ENCODE measurements at places on chromosomes 2 and 18. TPM values are rescaled to one million over a fixed set of nuclear protein-coding genes. Genes with fewer than 3 reads are reported as not detected.

- H3K36me3 ChIP-seq: no peaks in the 10 kb centered on the region
- peaks cover 11% of the 10 kb centered on the region for H3K4me1 ChIP-seq
- no peaks in the 10 kb centered on the region for H3K27me3 ChIP-seq
- peak; percentile 85 for DNase-seq
Observed at GRCh38 chr2:55425431-55425831, 5.8 kb upstream of the CCDC88A start.

GRCh38 chr2:240604291-240604938 lies 17.9 kb downstream of the CAPN10 start:
- H3K4me1 ChIP-seq: no peaks in the 10 kb centered on the region
- H3K4me3 ChIP-seq: no peak overlapping the region

DNA sequence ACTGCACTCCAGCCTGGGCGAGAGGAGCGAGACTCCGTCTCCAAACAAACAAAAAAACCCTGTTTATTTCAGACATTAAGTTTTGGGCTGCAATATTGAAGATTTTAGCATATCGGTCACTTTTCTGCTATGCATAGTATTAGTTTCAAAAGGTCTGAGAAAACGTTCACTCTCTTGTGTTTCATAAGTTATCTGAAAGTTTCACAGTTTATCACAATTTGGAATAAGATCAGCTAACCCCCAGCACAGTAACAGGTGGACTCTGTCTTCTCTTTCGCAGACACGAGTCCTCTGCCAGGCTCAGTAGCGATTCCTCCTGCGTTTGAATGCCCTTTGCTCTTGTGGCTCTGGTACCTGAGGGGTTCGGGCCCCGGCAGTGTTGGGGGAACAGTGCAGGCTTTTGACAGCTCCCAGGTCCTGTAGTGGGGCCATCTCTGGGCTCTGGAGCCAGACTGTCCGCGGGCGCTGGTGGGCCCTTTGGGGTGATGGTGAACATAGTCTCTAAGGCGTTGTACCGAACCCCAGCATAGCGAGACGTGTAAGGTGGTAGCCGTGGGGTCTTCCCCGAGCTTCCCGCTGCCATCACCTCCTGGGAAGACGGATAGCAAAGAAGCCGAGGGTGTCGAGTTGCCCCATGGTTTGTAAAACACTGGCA lies 20.4 kb downstream of the NFATC1 start:
- no peak overlapping the region for H3K27ac ChIP-seq
- H3K36me3 ChIP-seq: no peaks in the 10 kb centered on the region
- DNase-seq: no peak
- peaks cover 3% of the 10 kb centered on the region for H3K27me3 ChIP-seq

DNA sequence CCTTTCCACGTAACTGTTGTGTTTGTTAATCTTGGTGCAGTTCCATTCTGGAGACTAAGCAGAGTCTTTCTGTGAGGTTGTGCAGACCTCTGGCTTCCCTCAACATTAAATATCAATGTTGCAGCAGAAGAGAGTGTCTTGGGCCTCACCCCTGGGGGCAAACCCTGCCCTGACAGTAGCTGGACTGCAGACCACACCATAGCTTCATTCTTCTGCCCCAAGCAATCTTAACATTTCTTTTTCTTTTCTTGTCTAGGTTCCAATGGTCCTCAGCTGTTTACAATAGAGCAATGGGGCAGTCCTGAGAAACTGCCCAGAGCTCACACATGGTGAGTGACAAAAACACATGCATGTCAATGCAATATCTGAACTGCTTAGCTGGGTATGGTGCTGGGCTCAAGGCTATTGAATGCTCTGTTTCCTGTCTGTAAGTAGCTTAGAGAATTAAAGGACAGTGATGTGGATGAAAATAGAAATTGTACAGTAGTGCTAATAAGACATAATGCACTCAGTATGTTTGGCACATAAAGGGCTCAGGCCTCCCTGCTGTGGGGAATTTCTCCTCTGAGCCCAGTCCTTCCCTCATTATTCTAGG lies 237.6 kb downstream of the ALPK2 start:
- peaks cover 17% of the 10 kb centered on the region for H3K4me1 ChIP-seq
- DNase-seq: no peak
- no peaks in the 10 kb centered on the region for H3K27me3 ChIP-seq

GRCh38 chr2:99512181-99512591 lies 22.4 kb upstream of the REV1 start:
- H3K27ac ChIP-seq: no peak overlapping the region
- DNase-seq: no peak
- H3K36me3 ChIP-seq: no peaks in the 10 kb centered on the region
- no peak overlapping the region for H3K4me3 ChIP-seq
- peaks cover 3% of the 10 kb centered on the region for H3K27me3 ChIP-seq

DNA sequence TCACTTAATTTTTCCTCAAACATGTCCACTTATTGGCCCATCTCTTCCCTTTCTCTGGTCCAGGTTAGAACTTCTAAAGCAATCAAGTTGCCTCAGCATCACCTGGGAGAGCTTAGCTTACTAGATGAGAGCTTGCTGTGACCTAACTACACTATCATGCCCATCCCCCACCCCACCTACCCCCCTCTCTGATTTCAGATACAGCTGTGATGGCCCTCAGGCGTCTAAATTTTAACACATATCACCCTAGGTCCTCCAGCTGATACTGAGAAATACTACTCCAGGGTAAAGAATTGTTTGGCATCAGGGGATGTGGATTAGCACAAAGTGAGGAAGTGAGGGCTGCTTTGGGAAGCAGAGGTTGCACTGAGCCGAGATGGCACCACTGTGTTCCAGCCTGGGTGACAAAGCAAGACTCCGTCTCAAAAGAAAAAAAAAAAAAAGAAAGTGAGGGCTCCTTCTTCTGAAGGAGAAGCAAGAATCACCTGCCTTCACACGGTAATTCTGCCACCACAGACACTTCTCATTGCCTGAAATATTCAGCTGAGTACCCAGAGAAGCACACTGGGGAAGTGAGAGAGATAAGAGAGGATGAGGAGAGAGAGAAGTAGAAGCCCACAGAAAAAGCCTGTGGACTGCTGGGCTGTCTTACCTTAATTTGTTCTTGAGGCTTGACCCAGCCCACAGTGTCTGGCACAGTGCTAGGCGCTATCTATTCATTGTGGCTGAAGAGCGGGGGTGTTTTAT lies 263.4 kb downstream of the ASXL3 start:
- no peaks in the 10 kb centered on the region for H3K36me3 ChIP-seq
- no peak overlapping the region for H3K27ac ChIP-seq
- H3K4me3 ChIP-seq: no peak overlapping the region
- H3K27me3 ChIP-seq: no peaks in the 10 kb centered on the region
- no peak for DNase-seq

Gene ACMSD
- not detected for total RNA-seq

- H3K27ac ChIP-seq: no peak overlapping the region
- peak overlapping the region; percentile 55 for H3K4me3 ChIP-seq
- peak; percentile 69 for DNase-seq
- H3K36me3 ChIP-seq: no peaks in the 10 kb centered on the region
- peaks cover 45% of the 10 kb centered on the region for H3K27me3 ChIP-seq
Observed at GRCh38 chr2:111117598-111118480, 2.9 kb upstream of the BCL2L11 start.

GRCh38 chr2:68987021-68987503 lies 12.6 kb downstream of the GKN1 start:
- DNase-seq: no peak
- no peaks in the 10 kb centered on the region for H3K36me3 ChIP-seq
- H3K27me3 ChIP-seq: peaks cover under 1% of the 10 kb centered on the region
- no peaks in the 10 kb centered on the region for H3K4me1 ChIP-seq
- H3K27ac ChIP-seq: no peak overlapping the region

DNA sequence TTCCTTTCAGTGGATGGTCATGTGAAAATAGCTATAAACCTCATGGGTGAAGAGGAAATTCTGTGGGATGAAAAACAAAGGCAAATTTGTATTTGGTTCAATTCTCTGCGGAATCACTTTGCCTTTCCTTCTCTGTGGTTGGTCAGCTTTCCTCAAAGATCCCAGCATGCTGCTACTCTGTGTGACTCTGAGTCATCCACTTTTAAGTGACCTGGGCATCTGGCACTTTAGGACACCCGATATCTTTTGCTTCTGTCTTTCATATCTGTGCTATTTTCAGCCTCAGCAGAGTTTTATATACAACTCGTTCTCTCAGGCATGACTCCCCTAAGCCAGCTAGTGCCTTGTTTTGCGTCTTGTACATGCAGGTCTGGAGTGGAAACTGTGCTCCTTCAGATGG lies 217.0 kb upstream of the PIEZO2 start:
- H3K36me3 ChIP-seq: no peaks in the 10 kb centered on the region
- H3K4me1 ChIP-seq: peaks cover 5% of the 10 kb centered on the region
- H3K4me3 ChIP-seq: no peak overlapping the region
- no peak overlapping the region for H3K27ac ChIP-seq

DNA sequence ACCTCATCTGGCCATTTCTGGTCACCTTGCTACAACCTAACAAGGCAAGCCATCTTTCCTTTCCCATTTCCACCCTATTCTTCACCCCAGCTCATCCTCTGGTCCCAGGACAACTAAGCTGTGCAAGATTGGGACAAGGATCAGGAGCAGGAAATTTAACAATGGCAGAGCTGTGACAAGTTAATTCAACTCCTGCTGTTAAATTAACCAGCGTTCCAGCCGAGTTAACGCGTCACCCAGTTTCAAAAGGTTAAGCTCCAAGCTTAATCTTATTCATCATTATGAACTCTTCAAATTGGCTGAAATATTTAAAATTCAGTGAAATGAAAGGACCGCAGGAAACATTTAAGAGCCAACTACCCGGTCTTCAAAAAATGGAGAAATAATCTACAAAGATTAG lies 231.9 kb downstream of the GRB14 start:
- no peak overlapping the region for H3K27ac ChIP-seq
- H3K4me3 ChIP-seq: no peak overlapping the region
- no peaks in the 10 kb centered on the region for H3K27me3 ChIP-seq
- H3K4me1 ChIP-seq: peaks cover 24% of the 10 kb centered on the region
- H3K36me3 ChIP-seq: no peaks in the 10 kb centered on the region

DNA sequence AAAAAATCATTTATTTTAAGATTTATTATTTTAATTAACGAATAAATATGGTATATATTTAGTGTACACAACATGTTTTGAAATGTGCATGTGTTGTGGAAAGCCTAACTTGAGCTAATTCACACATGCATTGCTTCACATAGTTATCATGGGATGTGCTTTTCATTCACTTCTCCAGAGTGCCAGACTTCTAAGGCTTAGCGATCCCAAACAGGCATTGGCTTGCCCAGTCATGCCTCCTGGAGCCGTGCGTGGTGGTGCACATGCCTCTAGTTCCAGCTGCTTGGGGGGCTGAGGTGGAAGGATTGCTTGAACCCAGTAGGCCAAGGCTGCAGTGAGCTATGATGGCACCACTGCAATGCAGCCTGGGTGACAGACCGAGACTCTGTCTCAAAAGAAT lies 40.5 kb downstream of the ARHGEF4 start:
- no peak for DNase-seq
- peaks cover 5% of the 10 kb centered on the region for H3K27me3 ChIP-seq
- no peak overlapping the region for H3K27ac ChIP-seq
- H3K4me1 ChIP-seq: no peaks in the 10 kb centered on the region

DNA sequence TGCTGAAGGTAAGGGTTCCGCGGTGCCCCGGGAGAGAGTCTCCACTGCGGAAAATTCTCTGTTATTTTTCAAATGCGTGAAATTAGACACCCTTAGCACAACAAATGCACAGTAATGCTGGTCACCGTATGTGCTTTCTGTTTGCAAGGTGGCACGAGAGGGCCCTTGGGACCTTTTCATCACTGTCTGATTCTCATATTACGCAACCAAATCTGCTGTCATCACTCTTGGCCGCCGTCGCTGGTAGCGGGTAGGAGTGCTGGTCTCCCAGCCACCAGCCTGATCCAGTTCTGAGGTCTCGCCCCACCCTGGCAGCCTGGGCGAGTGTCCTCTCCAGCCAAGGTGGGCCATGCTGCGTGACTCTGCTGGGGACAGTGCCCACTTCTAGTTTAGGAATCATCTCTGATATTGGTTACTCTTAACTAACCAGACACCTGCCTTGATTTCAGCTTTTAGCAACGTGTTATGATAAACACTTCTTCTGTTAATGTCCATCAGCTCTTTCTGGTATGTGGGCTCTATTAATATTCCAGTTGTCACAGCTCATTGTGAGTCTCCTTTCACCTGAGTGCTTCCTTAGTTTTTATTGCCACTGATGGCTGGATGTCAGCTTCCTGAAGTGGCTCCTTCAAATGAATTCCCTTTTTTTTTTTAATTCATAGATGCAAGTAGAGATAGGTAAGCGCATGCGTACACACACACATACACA lies 199.4 kb downstream of the GBX2 start:
- no peak for DNase-seq
- no peak overlapping the region for H3K4me3 ChIP-seq
- no peak overlapping the region for H3K27ac ChIP-seq
- no peaks in the 10 kb centered on the region for H3K27me3 ChIP-seq
- no peaks in the 10 kb centered on the region for H3K4me1 ChIP-seq

GRCh38 chr18:23967321-23968089 lies 47.0 kb upstream of the TTC39C start:
- DNase-seq: no peak
- H3K27ac ChIP-seq: no peak overlapping the region
- no peaks in the 10 kb centered on the region for H3K36me3 ChIP-seq
- no peaks in the 10 kb centered on the region for H3K4me1 ChIP-seq

Gene SUCLG1
- total RNA-seq: 50.6 TPM

- H3K4me3 ChIP-seq: no peak overlapping the region
- no peaks in the 10 kb centered on the region for H3K36me3 ChIP-seq
- peaks cover 47% of the 10 kb centered on the region for H3K4me1 ChIP-seq
- no peak for DNase-seq
- H3K27me3 ChIP-seq: no peaks in the 10 kb centered on the region
Observed at GRCh38 chr2:235028646-235029045, 76.8 kb downstream of the SH3BP4 start.

DNA sequence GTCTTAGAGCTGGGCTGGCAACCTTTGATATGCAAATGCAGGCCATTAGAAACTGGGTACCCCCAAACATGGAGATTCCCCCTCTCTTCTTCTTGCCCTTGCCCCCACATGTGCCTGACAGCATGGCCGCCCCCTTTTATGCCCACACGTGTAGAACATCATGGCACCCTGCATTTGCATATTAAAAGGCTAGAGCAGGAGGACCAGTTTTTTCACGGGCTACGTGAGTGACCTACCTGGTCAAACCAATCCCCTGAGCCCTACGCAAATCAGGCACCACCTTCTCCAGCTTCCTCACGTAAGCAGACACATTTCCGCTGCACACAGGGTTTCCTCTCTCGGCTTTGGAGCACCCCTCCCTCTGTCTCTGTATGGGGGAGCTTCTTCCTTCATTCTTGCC lies 110.9 kb upstream of the COPS8 start:
- no peaks in the 10 kb centered on the region for H3K36me3 ChIP-seq
- H3K4me3 ChIP-seq: no peak overlapping the region
- H3K27ac ChIP-seq: no peak overlapping the region

- no peak overlapping the region for H3K27ac ChIP-seq
- H3K4me3 ChIP-seq: no peak overlapping the region
- no peak for DNase-seq
- H3K27me3 ChIP-seq: no peaks in the 10 kb centered on the region
- H3K36me3 ChIP-seq: no peaks in the 10 kb centered on the region
Observed at GRCh38 chr2:7774481-7774880, 857.3 kb downstream of the RNF144A start.

Gene HNMT
- 15.3 TPM for total RNA-seq

Gene RUFY4
- not detected for total RNA-seq

DNA sequence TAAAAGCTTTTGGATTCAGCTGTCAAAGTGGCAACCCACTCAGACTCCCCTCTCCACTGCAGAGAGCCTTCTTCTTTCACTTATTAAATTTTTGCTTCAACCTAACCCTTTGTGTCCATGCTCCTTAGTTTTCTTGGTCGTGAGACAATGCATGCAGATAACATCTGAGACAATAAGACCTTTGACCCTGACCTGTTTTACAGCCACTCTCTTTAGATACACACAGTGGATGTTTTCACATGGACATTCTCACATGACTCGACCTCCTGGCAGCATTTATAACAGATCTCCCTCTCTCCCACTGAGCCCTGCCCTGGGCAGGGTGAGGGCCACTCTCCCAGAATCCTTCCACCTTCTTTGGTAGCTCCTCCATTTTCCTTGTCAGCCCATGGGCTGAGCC lies 30.4 kb upstream of the IL36G start:
- H3K27me3 ChIP-seq: peaks cover 12% of the 10 kb centered on the region
- H3K36me3 ChIP-seq: no peaks in the 10 kb centered on the region
- H3K4me3 ChIP-seq: no peak overlapping the region
